ENCODE measurements at places on chromosomes 7 and 10.
A peak's percentile ranks its signal among the peaks of the same experiment; 100 is the strongest.

- DNase-seq = no peak
Measured at GRCh38 chr10:43118631-43119415, 19.4 kb upstream of the CSGALNACT2 start.

- no peak for DNase-seq
Measured at GRCh38 chr7:157008206-157009169, 2.0 kb downstream of the MNX1 start.

- no peak for DNase-seq
Measured at GRCh38 chr7:1229202-1229947, 3.3 kb upstream of the UNCX start.

- DNase-seq = no peak
Measured at GRCh38 chr7:100692578-100692961, 1.5 kb downstream of the GIGYF1 start.

DNA sequence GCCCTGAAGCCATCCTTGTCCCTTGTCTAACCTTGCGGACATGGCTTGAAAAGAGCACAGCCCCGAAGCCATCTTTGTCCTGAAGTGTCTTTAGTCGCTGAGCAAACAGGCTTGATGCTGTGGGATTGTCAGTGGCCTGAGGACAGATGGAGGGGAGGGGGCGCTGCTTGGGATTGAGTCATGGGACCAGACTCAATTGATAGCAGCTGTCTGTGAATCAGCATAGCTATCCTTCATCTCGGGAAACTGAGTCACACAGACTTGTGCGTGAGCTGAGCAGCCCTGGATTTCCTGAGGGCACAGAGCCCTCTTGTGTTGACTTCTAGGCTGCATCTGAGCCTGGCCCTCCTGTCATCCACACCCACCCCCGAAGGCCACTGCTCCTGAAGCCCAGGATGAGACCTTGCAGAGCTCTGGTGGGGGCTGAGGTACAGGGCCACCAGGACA, 14.4 kb downstream of the MYO1G start:
- DNase-seq = no peak

DNA sequence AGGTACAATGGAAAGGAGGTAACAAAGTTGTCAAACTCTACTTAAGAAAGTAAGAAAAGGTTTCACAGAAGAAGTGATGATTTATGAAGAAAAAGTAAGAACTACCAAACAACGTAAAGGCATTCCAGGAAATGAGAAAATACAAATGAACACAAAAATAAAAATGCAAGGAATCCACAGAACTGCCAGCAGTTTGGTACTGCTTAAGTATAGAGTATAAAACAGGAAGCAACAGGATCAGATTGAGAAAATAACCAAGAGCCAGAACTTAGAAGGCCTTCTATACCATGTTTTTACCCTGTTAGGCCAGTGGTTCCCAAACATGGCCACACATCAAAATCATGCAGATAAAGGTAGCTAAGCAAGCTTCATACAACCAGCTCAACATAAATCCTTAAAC, 9.2 kb downstream of the NDUFA5 start:
- DNase-seq = no peak

DNA sequence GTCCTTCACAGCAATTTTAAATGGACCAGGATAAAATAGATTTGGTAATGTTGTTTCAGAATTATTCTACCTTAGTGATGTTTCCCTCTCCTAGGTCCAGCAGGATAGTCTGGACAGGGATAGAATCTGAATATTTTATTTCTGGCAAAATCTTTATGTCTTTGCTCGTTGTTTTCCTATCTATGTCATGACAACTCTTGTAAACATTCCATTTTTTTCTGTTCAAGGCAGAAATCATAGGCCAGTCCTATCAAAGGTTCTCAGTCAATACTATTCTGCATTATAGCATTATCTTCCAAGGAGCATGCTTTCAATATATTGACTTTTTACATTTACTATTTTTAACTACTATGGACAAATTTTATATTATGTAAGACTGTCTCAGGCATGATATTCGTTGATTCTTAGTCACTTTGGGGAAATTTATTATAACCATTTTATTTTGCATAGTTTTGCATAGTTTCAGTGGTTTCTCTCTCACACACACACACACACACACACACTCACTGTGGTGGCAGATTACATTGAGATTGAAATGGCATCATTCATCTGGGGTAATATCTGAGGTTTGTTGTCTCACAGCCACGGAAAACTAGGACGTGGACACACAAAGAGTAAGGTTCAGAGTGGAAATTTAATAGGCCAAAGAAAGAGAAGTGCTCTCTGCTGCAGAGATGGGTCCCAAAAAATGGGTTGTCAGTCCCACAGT, 17.2 kb downstream of the TAS2R60 start:
- DNase-seq = no peak

- DNase-seq = no peak
Measured at GRCh38 chr10:48444266-48444665, 137.8 kb downstream of the MAPK8 start.

- no peak for DNase-seq
Measured at GRCh38 chr7:20240080-20240926, 23.1 kb upstream of the MACC1 start.

GRCh38 chr10:95558593-95559320, 2.4 kb downstream of the SORBS1 start:
- no peak for DNase-seq

DNA sequence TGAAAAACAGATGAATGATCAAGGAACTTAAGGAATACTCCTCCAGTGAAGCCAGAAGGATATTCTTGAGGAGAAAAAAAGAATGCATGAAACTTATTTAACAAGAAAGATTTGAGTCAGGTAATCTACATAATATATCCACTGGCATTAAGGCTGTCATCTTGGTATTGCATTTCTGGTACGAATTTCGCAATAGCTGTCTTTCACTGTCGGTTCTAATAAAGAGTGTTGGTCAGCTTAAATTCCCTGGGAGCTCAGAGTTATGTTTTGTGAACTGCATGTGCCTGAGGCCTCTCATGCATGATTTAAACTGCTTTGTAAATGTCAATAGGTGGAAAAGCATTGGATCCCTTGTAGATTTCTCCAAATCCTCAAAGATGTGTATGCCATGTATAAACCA, 565.3 kb upstream of the GALNT17 start:
- no peak for DNase-seq

GRCh38 chr10:126432507-126432906, 44.2 kb upstream of the ADAM12 start:
- no peak for DNase-seq

GRCh38 chr7:105992905-105993304, 29.8 kb downstream of the CDHR3 start:
- DNase-seq = no peak

DNA sequence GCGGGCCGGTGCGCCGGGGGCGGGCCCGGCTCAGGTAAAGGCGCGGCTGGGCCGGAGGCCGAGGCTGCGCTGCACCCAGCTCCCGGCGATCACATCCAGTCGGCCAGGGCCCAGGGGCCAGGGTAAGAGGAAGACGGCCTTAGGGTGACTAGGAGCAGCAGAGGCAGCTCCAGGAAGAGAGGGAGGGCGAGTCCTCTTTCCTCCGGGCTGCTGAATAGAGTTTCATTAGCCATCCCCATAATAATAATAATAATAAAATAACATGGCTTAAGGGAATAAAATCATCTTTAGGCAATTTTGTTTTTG, 44.8 kb upstream of the CDK1 start:
- DNase-seq = no peak

DNA sequence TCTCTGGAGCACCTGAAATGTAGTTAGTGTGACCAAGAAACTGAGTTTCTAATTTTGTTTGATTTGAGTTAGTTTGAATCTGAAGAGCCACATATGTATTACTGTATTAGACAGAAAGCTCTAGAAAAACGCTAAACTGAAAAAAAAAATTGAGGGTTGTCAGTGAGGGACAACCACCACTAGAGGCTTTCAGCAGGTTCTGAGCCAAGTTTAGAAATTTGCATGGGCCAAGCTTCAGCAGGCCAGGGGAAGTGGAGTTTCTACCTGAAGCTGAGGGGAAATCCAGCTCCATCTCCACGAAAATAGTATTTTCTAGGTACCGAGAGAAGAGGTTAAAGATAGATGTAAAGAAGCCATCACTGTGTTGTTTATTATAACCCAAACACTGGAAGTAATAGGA, 77.9 kb upstream of the PLXNA4 start:
- DNase-seq = no peak

GRCh38 chr7:130367088-130367755, 13.1 kb upstream of the CPA1 start:
- DNase-seq = no peak

- DNase-seq = no peak
Measured at GRCh38 chr10:116120688-116121455, 152.1 kb downstream of the GFRA1 start.

GRCh38 chr7:101593556-101593955, 35.5 kb downstream of the MYL10 start:
- no peak for DNase-seq

DNA sequence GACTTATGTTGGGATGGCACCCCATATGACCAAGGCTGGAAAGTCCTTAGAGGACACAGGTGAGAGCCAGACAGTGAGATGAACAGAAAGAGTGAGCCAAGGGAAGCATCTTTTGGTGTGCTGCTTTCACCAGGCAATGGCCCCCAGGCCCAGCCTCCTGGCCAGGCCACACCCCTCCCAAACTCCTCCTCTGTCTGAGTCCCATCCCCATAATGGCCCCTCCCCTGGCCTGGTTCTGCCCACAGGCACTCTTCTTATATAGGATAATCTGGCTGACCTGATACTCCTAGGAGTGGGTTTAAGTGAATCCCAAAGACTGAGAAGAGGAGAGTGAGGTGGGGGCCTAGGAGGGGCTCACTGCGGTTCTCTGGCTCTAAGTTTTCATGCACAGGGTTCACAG, 252.5 kb downstream of the RPS24 start:
- no peak for DNase-seq

DNA sequence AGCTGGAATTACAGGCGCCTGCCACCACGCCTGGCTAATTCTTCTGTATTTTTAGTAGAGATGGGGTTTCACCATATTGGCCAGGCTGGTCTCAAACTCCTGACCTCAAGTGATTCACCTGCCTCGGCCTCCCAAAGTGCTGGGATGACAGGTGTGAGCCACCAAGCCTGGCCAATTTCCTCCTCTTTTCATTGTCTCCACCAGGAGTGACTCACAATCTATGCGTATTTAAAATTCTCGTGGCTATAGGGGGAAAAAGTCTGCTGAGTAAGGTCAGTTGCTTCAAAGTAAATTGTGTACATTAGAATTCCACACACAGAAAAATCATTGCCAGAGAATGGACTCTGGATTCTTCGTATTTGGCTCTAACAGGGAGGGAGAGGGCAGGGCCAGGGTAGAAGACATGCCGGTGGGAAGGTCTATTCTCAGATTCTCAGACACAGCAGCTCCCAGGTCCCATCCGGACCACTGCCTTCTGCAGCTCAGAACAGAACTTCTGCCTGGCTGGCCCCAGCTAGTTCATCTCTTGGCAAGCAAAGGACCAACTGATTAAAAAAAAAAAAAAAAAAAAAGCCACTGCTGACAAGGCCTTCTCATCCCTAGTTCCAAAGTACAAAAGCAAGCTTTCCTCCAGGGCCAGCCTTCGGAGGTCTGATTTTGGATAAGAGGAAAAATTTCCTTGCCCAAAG, 22.2 kb downstream of the PSPH start:
- DNase-seq = no peak

- no peak for DNase-seq
Measured at GRCh38 chr10:124145109-124145870, 51.9 kb upstream of the CHST15 start.

DNA sequence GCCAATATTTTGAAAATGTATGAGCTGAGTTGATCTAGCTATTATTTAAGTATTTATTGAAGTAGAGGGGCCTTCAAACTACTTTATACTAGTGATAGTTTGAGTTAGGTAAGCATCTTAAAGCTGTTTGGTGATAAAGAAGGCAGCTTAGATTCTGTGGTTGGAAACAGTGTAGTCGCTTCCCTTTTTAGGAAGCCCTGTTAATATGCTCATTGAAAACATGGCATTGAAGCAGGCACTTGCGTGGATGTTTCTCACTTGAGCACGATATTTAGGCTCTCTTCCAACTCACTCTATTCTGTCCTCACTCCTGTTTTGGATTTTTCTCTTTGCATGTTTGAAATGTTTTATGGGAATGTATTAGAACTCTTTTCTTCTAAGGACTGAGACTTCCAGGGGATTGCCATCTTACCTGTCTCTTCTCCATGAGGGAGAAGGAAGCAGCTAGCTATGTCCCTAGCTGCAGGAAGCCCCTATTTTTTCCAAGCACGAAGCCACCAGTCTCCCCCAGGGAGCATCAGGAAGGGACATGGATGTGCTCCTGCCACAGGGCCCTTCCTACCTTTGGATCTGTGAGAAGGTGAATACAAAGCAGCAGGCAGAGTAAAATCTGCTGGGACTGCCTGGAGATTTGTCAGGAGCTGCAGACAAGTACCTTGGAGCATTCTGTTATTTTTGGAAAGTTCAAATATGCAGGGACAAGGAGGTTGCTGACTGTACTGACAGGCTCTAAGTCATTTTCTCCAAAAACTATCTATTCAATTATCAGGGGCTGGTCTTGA, 22.0 kb upstream of the BMPR1A start:
- DNase-seq = no peak

- no peak for DNase-seq
Measured at GRCh38 chr10:117544711-117545140, 2.2 kb downstream of the EMX2 start.

GRCh38 chr7:134886353-134887057, 99.8 kb upstream of the AGBL3 start:
- DNase-seq = peak; percentile 39
